Occipital lobe (tissue), 3 donors: ENCODE measurements at places on chromosomes 3 and 15. TPM values are rescaled to one million over a fixed set of nuclear protein-coding genes. Genes with fewer than 3 reads are reported as not detected.
A peak's percentile ranks its signal among the peaks of the same experiment; 100 is the strongest.

The TRAT1 gene
- total RNA-seq: not detected

The SLMAP gene
- total RNA-seq: 64.4 TPM

The TRANK1 gene
- 12.6 TPM for total RNA-seq

The TRH gene
- 1.1 TPM for total RNA-seq

The PLOD2 gene
- 22.6 TPM for total RNA-seq

The FETUB gene
- not detected for total RNA-seq

The PLA2G4D gene
- not detected for total RNA-seq

The COL8A1 gene
- 0.62 TPM for total RNA-seq

The SPINT1 gene
- total RNA-seq: 5.1 TPM

The ANKRD34C gene
- total RNA-seq: not detected

The SEMA3B gene
- total RNA-seq: 2.3 TPM

The SLC28A1 gene
- not detected for total RNA-seq

The SAMD7 gene
- not detected for total RNA-seq

- DNase-seq: peak; percentile 8
These were observed 283.8 kb downstream of the C3orf38 start for GRCh38 chr3:88433568-88433967.

DNA sequence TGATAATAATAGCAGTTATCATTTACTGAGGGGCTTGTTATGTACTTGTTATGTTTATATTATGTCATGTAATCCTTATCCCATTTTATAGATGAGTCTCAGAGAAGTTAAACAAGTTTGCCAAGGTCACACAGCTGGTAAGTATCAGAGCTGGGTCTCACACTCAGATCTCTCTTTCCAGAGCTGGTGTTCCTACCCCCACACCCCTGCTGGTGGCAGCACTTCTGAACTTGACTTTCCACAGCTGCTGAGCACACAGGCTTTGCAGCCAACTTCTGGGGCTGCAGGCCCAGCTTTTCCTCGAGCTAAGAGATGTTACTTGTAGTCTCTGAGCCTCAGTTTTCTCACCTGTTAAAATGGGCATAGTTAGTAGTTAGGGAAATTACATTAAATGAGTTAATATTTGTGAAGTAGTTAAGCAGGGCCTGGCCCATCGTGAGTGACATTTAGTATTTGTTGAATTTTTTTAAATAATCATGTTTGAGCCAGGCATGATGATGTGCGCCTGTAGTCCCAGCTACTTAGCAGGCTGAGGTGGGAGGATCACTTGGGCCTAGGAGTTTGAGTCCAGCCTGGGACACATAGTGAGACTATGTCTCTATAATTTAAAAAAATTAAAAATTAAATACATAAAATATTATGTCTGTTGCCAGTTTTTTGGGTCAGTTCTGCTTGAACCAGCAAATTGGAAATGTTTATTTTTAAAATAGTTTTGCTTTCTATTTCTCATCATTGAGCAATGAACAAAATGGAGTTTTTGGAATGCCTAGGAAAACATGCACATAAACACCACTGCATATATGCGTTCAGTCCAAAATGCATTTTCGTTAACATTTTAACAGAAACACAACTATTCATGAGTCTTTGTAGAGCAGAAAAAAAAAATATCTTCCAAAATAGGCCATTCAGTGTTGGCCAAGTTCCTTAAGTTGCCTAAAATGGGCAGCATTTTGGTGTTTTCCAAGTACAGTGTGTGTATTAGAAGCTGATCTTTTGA is 87.3 kb downstream of the SMAD6 start:
- no peak for DNase-seq

DNA sequence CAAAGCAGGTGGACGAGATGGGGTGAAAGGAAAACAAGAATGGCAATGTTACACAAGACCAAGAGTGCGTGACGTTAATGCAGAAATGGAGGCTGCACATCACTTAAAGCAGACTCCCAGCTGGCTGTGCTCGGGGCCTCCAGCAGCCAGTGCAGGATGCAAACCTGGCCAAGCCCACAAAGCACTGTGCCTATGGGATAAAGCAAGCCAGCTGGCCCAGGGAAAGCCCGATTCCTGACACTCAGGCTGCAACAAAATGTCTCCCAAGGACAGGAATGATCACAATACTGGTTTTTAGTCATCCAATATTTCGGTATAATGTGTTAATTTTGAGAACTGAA is 86.2 kb downstream of the SEC22A start:
- DNase-seq: no peak

GRCh38 chr3:165859061-165859460 is 21.8 kb upstream of the BCHE start:
- no peak for DNase-seq

DNA sequence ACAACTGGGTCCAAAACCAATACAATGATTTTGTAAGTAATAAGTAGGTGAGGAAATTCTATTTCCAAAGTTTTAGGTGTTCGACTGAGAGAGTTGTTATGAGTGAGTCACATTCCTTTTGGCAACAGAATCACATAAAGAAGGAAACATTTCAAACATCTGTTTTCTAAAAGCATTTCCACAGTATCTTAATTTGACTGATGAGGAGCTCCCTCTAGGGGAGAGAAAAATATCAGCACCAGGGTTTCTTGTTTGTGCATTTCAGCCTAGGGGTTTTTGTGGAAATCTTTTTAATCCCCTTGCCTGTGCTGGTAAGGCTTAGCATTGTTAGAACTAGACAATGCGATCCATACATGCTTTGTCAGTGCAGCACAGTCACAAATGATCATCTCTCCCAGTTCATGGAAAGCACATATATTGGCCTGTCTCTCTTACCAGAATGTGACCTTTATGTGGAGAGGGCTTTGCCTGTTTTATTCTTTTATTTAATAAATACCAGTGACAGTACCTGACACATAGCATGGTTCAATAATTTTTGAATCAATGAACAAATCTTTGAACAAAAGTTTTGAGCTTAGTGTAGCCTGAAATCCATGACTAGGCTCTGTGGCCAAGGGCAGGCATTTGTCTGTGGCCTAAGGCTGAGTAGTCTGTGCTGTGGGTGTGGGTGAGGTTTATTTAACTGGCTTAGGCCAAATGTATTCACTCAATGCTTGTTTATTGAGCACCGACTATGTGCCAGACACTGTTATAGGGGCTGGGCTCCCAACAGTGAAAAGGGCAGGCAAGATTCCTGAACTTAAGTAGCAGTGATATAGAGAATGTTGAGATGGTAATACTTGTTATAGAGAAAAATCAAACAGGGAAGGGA is 21.1 kb upstream of the IQCF6 start:
- DNase-seq: no peak

- DNase-seq: no peak
These were observed 90.0 kb upstream of the ICE2 start for GRCh38 chr15:60568914-60569391.

- DNase-seq: no peak
These were observed 26.6 kb downstream of the APBA2 start for GRCh38 chr15:28912422-28912821.

- no peak for DNase-seq
These were observed 25.4 kb downstream of the COMMD2 start for GRCh38 chr3:149726716-149727407.

GRCh38 chr3:64954995-64955636 is 267.3 kb upstream of the ADAMTS9 start:
- DNase-seq: no peak

- DNase-seq: no peak
These were observed 1002.8 kb upstream of the NR2F2 start for GRCh38 chr15:95327661-95328060.

DNA sequence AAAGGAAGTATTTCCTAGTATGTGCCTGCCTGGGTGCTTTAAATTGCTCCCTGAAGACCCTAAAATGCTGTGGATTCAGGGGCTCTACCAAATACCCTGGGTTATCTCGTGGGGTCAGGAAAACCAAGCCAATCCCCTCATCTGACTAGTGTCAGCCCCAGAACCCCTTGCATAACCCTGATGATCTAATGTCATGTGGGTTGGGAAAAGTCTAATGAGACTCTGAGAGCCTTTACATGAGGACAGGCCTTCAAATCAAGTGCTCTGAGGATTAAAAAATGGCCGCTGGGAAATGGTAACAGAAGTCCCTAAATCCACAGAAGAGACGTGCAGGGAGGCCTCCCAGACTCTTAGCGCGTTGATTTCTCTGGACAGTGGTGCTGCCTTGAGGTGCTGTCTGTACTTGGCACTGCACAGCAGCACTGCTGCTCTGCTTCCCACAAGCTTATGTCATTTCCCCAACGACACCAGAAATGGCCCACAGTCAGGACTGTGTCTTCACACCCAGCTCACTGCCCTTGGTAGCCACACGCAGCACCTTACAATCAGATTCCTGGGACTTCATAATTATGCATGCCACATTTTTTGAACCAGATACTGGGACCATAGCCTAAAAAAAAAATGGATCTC is 16.6 kb downstream of the EIF4E3 start:
- DNase-seq: peak; percentile 41

- no peak for DNase-seq
These were observed 256.3 kb downstream of the SCAPER start for GRCh38 chr15:76648732-76649444.

DNA sequence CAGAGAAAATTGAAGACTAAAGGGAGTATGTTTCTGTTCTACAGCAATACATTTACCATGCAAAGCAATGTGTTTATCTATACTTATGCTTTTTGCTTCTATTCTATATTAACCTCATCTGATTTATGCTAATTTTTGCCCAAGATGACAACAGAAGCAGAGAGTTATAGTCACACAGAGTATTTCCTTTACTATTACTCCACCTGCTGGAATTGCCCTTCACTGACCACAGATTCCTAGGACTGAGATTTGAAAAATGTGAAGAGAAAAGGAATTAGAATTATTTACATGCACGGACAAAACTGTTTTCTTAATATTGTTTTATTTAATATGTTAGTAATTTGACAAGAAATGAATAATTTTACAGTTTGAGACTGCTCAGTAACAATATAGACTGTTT is 745.6 kb downstream of the VGLL3 start:
- DNase-seq: no peak

GRCh38 chr3:128488991-128489673 is 3.9 kb downstream of the GATA2 start:
- no peak for DNase-seq

- DNase-seq: no peak
These were observed 44.7 kb downstream of the GTPBP8 start for GRCh38 chr3:113035387-113035982.

- no peak for DNase-seq
These were observed 16.2 kb upstream of the XIRP1 start for GRCh38 chr3:39208463-39209055.

DNA sequence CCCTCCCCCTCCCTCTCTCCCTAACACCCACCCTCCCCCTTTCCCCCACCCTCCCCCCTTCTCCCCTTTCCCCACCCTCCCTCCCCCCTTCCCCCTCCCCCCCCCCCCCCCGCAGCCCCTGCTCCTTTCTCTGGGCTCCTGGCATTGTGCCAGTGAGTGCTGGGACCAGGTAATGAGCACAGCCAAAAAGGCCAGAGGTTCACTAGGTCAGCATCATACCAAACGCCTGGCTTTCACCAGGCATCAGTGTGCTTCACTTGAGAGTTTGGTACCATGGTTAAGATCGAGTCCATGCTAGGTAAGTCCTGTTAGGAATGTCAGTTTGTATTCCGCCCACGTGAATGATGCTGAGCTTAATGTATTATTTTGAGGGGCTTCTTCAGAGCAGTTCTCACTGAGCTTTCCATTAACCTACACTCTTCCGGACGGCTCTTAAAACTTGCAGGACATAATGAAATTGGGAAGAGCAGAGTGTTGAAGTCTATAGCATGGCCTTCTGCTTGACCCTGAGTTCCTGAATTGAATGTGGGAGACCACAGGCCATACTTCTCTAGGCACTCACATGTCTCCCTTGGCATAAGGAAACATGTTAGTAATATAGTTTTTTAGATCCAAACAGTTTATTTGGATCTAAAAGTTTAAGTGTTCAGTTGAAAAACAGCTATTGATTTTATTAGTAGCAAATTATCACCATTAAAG is 45.6 kb downstream of the SENP2 start:
- no peak for DNase-seq

DNA sequence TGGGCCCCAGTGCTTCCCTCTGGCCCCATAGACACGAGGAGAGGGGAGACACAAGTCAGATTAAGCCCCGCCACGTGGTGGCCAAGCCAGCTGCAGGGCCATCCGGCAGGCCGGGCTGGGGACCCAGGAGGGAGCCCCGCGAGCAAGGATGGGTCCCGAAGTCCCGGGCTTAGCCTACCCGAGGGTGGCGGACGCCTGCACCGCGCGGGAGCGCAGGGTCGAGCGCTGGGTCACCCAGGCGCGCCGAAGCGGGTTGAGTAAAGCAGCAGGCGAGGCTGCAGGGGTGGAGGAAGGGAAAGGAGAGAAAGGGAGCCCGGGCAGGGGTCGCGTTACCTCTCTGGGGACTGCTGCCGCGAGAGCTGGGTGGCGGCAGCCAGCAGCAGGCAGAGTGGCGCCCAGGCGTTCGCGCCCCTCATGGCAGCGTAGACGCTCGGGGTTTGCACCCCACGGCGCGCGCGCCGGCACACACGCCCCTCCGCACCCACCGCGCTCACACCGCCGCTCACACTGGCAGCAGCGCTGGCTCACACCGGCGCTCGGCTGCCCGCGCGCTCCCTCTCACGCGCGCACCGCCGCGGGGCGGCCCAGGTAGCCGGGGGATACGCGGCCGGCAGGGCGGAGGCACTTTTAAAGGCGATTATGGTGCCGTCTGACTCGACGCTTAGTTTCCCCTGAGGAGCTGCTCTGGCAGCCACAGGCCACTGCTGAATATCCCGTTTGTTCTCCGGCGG is at the start of gene PCOLCE2:
TSS of gene PCOLCE2 (minus strand) at position 603 of the 731 bp plus-strand sequence. CDS start at position 416, 187 bp downstream.
- no peak for DNase-seq

- DNase-seq: no peak
These were observed 189.8 kb upstream of the RGMA start for GRCh38 chr15:93278783-93279182.

GRCh38 chr3:42264399-42265058 is 1.5 kb downstream of the CCK start:
- peak; percentile 81 for DNase-seq
